ENCODE measurements at places on chromosomes 5 and 9.
A peak's percentile ranks its signal among the peaks of the same experiment; 100 is the strongest.

GRCh38 chr5:173281910-173282309 lies 46.3 kb downstream of the STC2 start:
- no peak for DNase-seq

DNA sequence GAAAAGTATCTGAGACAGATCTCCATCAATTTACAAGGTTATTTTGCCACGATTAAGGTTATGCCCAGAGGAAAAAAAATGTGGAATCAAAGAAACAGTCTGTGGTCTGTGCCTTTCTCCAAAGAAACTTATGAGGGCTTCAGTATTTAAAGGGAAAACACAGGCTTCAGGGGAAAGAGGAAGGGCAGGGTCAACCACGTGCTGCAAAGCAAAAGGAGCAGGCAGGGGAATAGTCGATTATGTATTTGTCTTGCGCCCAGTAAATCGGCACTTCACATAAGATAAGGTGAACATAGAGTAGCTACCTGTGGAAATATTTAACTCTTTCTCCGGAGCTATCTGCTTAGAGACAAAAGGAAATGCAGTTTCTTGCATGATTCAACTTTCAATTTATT lies 343.7 kb downstream of the RAB3C start:
- DNase-seq: no peak

DNA sequence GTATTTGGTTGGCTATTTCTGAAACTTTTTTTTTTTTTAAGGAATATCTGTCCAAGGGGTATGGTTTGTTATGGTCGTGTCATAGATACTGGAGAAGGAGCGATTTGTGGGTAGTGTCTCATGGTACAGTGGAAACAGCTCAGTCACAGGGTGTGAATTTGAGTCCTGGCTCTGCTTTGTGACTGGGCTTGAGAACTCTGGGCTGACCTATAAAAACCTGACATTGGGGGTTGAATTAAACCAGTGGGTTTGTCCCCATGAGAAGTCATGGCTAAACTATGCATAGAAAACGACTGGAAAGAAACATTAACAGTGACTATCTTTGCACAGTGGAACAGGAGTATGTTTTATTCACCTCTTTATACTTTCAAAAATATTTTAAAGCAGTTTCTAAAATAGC lies 54.7 kb downstream of the MACROH2A1 start:
- DNase-seq: no peak

- DNase-seq: no peak
Observed at GRCh38 chr5:36311956-36312355, 10.3 kb upstream of the RANBP3L start.

DNA sequence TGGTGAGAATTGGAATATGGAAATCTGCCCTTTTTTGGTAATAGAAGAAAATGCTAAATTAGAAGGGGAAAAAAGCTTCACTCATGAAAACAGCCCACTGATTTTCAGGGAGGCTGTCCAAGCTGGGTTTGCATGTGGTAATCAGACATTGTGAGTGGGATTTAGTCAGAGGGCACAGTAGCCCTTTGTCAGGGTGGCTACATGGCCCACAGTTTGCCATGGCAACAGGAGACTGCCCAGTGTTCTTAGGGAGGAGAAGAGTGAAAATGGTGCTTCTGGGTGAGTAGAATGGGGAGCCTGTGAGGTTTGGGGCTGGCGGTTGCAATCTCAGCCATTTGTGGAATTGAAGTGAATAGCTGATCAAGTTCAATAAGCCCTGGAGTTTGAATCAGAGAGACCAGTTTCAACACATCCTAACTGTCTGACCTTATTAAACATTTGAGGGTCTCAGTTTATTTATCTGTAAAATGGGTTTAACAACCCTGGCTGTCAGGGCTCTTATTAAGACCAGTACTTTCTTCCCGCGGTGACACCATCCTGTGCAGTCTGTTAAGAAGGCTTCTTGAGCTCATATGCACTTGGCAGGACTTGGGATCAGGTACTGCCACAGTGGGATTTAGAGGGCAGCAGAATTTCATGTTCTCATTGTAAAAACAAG lies 107.6 kb upstream of the TNC start:
- DNase-seq: no peak

DNA sequence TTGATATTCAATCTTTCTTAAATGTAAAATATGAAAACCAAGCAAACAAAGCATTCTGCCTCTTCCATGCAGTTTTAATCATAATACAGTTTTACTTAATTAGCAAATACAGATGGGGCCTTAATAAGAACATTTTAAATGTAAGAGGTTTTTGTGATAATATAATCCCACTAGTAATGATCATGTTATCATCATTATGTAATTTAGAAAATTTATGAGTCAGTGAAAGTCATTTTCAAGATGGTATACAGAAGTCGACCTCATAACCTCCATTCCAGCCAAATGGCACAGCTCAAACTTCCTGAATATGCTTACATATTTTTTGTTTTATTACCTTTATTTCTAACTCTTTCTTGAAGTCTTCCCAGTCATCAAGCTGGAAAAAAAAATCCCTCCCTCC lies 102.2 kb upstream of the GNA14 start:
- no peak for DNase-seq

- DNase-seq: peak; percentile 15
Observed at GRCh38 chr9:137176302-137177182, 4.7 kb upstream of the TMEM210 start.

DNA sequence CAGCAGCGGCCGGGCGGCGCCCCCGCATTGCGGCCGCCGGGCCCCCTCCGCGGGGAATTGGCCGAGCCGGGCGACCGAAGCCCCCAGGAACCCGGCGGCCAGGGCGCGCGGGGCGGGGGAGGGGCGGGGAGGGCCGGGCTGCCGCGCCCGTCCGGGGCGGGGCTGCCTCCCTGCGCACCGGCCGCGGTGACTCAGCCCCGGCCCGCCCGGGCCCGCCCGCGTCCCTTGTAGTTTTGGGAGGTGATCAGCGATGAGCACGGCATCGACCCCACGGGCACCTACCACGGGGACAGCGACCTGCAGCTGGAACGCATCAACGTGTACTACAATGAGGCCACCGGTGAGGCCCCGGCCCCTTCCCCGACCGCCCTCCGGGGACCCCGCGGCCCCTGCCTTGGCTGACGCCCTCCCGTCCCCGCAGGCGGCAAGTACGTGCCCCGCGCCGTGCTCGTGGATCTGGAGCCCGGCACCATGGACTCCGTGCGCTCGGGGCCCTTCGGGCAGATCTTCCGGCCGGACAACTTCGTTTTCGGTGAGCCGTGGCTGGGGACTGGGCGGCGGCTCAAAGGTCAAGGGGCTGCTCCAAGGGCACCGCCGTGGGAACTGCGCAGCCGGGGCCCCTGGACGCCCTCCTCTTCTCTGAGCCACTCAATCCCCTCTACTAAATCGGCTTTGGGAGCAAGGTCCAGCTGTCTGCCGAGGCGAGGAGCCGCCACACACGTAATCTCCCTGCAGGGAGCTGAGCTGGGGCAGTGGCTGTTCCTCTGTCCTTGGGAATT lies 592 bp downstream of the TUBB4B start:
- DNase-seq: no peak

All from NCI-H1092 (cell line).